Effector memory CD4-positive, alpha-beta T cell (primary cell): ENCODE measurements at places on chromosomes 3 and 15.

DNA sequence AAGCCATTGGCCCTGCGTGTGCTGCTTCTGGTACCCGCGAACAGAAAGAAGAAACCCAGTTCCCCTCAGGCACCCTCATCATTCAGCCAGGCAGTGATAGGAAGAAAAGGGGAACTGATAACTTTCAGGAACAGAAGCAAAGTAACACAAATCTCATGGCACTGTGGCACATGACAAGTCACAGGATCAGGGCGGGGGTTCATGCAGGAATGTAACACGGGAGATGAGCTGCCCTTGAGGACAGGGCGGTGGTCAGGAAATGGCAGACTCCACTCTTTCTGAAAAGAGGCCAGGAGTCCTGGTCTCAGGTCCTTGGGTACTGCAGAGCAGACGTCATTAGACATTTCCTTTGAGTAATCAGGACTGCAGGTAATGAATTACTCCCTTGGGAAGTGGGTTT is 95.5 kb downstream of the CCNL1 start:
- DNase-seq, result no peak

GRCh38 chr15:59249816-59250215 is 43.2 kb downstream of the LDHAL6B start:
- DNase-seq, result no peak

DNA sequence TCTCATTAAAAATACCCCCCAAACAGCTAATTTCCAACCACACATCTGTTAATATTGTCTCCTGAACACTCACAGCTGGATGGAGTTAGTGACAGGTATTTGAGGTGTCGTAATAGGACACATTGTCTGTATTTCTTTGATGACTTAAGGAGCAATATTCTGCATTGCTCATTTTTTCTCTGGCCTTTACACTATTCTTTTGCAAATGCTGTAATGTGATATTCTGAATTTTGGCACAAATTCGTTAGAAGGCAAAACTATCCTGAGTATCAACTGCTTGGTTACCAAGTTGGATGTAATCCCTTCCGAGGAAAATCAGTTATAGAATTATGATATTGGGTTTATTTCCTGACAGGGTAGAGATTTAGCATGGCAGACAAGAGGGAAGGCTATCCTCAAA is 1030.2 kb downstream of the MCTP2 start:
- no peak for DNase-seq

DNA sequence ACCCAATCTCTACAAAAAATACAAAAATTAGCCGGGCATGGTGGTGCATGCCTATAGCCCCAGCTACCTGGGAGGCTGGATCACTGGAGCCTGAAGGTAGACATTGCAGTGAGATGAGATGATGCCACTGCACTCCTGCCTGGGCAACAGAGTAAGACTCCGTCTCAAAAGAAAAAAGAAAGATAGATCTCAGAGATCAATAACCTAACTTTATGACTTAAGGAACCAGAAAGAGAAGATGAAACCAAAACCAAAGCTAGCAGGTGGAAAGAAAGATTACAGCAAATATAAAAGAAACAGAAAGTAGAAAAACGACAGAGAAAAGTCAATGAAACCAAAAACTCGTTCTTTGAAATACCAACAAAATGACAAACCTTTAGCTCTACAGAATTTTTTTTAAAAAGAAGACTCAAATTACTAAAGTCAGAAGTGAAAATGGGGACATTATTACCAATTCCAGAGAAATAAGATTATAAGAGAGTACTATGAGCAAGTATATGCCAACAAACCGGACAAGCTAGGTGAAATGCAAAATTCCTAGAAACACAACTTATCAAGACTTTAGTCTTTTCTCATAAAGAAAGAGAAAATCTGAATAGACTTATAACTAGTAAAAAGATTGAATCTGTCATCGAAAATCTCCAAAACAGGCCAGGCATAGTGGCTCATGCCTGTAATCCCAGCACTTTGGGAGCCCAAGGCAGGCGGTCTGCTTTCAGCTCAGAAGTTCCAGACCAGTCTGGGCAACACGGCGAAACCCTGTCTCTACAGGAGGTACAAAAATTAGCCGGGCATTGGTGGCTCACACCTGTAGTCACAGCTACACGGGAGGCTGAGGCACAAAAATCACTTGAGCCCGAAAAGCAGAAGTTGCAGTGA is 35.0 kb downstream of the ACAP2 start:
- DNase-seq, result no peak

- no peak for DNase-seq
These were observed 69.8 kb downstream of the TIGIT start for GRCh38 chr3:114363554-114364202.

- no peak for DNase-seq
These were observed 17.2 kb upstream of the CCR4 start for GRCh38 chr3:32934150-32934742.

DNA sequence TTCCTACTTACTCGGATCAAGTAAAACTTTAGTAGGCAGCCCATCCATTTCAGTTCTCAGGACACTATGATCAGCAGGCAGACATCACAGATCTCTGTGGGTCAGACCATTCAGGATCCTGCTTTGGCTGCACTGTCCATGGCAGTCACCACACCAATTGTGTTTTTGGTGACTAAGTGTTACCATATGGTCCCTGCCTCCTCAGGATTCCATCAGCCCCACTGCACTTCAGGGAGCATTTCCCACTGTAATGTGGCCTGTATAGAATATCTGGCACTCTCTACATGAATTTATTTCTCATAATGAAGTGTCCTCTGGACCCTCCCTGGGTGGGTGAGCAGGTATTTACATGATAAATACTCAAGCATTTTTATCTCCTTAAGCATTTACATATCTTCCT is 41.3 kb downstream of the ZNF445 start:
- no peak for DNase-seq

DNA sequence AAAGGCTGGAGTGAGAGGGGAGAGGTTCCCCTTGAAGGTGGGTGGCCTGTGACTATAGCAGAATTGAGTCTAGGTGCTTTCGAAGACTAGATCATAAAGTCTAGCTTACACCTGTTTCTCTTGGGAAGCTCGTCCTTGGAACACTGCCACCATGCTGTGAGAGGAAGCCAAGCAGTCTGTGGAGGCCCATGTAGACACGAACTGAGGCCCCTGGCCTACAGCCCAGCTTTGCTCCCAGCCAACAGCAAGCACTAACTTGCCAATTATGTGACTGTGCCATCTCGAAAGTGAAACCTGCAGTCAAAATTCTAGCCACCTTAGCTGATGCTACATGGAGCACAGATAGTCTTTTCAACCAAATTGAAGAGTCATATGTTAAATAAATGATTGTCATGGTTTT is 190.5 kb upstream of the NECTIN3 start:
- no peak for DNase-seq

- no peak for DNase-seq
These were observed 19.6 kb downstream of the HACL1 start for GRCh38 chr3:15581471-15582394.

DNA sequence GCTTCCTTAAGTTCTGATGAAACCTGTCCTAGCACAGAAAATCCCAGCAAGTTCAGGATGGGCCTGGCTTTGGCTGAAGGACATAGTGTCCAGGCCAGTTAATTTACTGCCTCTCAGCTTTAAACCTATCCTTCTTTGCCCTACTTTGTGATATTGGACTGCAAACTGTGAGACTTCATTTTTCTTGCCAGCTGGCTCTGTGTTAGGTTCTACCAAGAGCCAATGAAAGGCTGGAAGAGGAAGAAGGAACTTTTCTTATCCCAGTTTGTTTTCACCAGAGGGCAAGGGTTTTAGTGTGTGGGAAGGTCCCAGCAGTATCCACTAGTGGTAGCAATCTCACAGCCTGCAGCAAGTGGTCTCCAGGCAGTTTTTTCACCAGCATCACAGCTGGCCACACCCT is 18.2 kb downstream of the DCUN1D1 start:
- DNase-seq, result no peak

GRCh38 chr3:118977118-118977517 is 57.5 kb downstream of the IGSF11 start:
- DNase-seq, result no peak

DNA sequence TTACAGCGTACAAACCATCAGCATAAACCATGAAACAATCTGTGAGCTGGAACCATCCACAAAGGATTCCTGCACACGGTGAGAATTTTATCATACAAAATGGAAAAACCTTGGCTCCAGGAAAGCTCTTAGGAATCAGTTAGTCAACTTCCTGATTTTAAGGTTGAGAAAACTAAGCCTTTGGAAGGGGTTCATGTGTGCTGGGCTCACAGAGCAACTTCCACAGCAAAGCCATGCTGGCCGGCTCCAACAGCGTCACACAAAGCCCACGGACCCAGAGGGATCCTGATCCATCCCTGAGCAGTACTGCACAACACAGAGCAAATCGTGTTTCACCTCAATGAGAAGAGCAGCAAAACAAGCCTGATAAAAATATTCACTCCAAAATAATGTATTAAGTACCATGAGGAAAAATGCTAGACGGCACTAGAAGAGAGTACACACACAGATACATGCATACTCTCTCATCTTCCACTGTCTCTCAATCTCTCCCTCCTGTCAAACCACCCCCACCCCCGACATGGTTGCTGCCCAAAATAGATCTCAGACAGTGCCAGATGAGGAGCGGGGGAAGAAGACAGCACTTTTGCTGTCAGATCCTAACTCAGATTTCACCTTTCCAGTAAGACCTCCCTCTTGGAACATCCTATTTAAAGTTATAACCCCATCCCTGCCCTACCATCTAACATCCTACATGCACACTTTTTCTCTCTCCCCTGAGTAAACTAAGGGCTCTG is 58.6 kb downstream of the MB21D2 start:
- no peak for DNase-seq

DNA sequence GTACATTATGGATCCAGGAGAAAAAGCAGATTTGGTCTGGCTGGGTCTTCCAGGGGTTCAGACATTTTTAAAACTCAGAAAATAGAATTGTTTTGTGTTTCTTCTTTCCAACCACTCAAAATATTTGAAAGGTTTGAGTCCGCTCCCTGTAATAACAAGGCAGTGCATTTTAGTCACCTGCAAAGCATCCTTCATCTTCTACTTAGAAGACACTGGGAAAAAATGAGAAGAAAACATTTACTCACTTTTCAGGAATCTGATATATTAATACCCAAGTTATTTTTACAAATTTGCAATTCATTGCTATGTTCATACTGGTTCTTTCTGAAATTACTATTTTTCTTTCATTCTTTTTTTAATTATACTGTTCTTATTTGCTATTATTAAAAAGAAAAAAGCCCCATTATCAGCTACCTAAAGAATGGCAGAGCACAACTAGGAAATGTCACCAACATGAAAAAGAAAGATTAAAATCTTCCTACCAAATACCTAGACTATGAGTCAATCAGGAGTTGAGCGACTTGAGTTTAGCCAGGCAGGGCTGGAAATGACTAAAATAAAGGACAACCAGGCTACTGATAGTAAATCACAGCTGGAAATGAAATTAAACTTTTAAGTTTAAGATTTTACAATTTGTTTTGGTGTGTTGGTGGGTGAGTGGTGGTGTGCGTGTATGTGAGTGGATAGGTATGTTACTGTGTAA is 280.3 kb upstream of the THBS1 start:
- no peak for DNase-seq

DNA sequence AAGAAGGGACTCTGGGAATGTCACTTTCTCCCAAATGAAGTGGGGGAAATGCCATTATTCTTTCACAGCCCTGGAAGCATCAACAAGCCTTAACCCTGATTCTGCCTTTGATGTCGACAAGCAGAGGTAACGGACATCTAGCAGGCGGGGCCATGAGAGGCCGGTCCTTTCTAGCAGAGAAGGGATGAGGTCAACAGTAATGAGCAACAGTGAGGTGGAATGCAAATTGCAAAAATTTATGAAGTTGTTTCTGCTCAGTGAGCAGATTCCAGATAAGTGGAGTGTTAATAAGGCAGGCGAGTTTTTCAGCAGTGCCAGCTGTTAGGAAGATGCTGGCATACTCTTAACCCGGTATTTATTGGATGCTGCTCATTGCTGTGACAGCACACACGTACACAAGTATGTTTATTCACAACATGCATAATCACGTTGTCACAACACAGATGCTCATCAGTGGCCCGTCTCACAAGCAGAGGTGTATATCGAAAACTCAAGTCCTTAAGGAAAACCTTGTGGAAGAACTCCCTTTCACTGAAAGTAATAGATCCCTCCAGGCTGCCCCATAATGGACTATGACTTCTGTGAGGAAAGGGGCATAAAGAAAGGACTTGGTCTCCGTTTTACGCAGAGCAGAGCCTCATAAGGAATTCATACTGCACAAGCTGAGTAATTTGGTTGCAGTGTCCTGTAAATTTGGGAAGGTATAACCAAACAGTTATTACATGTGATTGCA is 329.0 kb downstream of the IGSF11 start:
- DNase-seq, result no peak

- DNase-seq, result no peak
These were observed 89.2 kb upstream of the RAP2B start for GRCh38 chr3:153072856-153073255.

- DNase-seq, result no peak
These were observed 640.5 kb upstream of the GRM7 start for GRCh38 chr3:6220447-6220846.

- DNase-seq, result no peak
These were observed 210.7 kb upstream of the CD96 start for GRCh38 chr3:111331306-111331705.

DNA sequence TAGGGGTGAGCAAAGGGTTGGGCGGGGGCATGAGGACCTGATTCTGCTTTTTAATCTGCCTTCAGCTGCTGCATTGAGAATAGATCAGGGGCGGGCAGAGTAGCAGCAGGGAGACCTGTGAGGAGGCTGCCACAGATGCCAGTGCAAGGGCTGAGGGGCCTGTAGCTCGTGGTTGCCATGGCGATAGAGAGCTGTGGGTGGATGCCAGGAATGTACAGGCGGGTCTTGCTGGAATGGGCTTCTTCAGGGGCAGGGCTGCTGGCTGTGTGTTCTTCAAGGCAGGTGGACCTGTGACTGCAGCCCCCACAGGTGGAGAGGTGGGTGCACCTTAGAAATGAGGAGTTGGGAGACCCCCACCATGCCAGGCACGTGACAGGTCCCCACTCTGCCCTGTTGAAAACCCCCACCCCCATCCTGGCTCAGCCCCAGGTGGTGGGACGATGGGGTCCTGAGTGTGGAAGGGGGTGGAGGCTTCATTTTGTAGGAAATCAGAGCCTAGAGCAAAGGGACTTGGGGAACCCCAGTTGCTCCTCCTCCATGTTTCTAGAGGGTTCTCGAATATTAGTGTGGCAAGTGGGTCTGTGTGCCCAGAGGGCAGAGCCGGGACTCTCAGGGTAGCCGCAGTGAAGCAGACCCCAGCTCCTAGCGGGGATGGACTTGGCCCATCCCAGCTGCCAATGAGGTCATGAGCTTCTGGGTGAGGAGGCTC is 38.3 kb downstream of the SLC6A6 start:
- no peak for DNase-seq

DNA sequence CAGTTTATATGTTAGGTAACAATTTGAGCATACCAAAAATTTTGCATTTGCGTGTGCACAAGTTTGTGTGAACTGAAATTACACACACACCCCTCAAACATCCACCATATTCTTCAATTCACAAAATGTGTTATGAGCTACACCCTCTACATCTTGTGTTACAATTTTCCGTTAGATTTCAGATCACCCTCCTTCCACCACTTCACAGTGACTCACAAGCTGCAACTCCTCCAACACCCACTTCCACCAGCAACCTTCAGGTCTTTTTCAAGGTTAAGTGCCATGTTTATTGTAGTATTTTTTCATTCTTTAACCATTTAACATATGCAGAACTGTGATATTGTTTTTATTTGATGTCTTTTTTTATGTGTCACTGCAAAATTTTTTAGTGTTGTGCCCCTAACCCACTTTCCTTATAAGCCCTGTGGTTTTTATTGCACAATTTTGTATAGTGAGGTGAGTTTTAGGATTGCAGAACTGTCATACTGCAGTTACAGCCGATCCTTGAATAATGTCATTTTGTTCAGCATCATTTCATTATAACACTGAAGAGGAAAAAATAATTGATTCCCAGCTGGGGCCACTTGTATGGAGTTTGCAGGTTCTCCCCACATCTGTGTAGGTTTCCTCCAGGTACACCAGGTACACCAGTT is 148.9 kb downstream of the PLCL2 start:
- DNase-seq, result no peak
